ENCODE measurements at places on chromosomes 2 and 18.

DNA sequence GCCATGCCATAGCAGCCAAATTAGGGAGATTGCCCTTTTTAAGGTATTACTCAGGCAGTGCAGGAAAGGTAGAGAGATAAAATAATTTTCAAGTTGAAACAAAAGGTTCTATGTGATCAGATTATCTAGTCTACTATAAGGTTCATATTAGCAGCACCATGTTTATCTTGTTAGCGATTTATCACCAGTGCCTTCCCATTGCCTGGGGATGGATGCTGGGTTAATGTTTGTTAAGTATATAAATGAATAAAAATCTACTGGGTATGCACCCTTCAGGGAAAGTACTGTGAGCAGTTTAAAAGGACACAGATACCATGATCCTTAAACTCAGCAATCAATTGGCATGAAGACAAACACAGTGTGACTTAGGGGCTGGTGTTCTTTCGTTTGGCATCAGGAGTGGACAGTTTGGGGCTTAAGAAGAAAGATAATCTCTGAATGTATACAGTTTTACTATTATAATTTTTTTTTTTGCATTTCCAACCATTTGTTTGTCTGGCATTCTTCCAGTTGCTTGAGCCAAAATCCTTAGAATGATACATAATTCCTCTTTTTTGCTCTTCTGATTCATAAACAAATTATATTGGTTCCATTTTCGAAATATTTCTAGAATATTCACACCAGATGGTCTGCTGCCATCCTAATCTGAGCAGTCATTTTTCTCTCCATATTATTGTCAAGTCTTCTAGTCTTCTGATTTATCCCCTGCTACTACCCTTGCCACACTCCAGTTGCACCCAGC, 512.8 kb upstream of the SLC8A1 start:
- no peak for DNase-seq

- no peak for DNase-seq
Observed at GRCh38 chr2:36322108-36322507, 33.5 kb upstream of the CRIM1 start.

- no peak for DNase-seq
Observed at GRCh38 chr2:32792416-32792815, 154.3 kb upstream of the LTBP1 start.

DNA sequence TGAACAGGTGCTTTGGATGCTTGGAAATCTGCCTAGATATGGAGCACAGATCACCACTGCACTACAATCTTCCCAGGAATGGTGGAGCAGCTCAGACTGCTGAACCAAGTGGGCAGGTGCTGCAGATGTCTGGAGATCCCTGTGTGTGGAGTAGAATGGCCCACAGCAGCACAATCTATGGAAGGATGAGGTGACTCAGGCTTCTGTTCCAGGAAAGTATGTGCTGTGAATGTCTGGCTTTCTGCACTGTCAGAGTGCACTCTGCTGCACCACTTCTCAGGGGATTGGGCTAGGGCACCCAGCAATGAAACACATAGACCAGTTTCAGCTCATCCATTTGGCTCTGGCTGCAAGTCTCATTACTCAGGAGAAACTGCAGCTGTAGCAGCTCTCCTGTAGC, 865.4 kb upstream of the NXPH2 start:
- DNase-seq: no peak

- no peak for DNase-seq
Observed at GRCh38 chr2:179543361-179543901, 278.8 kb upstream of the SESTD1 start.

- DNase-seq: no peak
Observed at GRCh38 chr2:6181926-6182325, 489.7 kb downstream of the SOX11 start.

GRCh38 chr2:215702116-215702902, 266.4 kb upstream of the FN1 start:
- no peak for DNase-seq

DNA sequence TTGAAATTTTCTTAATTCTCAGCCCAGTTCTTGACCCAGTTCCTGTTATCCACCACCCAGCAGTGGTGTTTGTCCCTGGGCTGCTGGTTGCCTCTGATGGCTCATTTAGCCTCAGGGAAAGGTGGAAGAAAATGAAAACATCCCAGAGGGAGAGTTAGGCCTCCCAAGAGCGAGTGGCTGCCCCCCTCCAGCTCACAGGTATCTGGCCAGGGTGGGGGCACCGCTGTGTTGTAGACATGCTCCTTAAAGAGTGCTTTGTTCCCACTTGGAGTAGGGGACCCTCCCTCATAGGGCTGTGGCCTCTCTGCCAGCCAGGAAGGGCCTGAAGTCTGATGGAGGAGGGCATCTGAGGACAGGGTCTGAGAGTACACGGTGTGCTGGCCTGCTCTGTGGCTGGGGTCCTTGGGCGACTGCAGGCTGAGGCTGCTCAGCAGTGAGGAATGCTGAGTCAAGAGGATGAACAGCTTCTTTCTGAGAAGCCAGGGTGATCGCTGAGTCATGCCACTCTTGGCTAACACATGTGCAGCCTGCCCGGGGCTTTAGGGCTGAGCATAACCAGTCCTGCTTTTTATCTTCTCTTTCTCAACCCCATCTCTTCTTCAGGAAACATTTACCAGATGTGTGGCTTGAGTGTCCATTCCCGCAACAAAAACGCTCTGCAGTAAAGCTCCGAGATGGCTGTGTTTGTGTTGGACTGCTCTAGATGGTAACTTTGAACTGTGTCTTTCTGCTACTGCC, 72.3 kb downstream of the IL1R2 start:
- no peak for DNase-seq

- no peak for DNase-seq
Observed at GRCh38 chr2:217851191-217852020, 151.4 kb downstream of the TNS1 start.

DNA sequence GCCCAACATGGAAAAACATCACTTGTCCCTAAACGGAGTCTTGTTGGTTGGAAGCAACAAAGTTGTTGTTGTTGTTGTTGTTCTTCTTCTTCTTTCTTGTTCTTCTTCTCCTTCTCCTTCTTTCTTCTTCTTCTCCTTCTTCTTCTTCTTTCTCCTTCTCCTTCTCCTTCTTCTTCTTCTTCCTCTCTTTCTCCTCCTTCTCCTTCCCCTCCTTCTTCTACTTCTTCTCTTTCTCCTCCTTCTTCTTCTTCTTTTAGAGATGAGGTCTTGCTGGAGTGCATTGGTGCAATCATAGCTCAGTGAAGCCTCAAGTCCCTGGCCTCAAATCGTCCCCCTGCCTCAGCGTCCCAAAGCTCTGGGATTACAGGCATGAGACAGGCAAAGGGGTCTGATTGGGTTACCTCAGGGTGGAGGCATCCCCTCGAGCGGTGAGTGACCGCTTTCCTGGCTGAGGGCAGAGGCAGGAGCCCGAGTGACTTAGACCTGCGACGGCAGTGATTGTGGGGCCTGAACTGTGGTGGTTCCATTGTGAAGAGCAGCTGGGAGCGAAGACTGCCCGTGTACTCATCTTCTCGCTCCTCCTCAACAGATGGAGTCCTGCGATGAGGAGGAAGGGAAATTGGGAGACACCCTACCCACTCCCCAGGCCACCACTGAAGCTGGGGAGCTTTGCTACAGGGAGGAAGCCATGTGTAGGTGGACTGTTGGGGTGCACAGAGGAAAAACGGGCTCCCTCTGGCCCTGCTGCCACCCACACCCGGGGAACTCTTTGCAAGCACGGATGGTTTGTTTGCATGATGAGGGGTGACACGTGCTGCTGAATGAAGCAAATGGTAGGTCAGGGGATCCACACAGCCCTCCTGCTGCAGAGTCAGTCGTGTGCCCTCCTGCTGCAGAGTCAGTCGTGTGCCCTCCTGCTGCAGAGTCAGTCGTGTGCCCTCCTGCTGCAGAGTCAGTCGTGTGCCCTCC, 7.0 kb upstream of the PER2 start:
- DNase-seq: no peak

DNA sequence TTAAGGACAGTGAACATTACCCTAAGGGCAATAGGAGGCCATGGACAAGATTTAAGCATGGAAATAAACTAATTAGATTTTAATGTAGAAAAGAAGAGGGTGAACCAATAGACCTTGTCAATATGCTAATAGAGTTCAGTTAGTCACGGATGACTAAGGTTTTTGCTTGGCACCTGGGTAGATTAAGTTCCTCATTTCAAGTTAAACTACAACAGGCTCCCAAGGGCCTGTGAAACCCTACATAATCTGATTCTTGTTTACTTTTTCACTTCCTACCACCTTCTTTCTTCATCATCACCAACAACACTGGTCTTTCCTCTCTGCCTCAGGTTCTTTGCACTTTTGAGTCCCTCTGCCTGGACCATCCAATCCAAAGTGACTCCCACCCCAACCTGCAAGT, 14.8 kb downstream of the SP110 start:
- no peak for DNase-seq

- no peak for DNase-seq
Observed at GRCh38 chr18:32349728-32350395, 120.8 kb downstream of the GAREM1 start.

GRCh38 chr2:221488136-221488807, 83.8 kb downstream of the EPHA4 start:
- DNase-seq: no peak

DNA sequence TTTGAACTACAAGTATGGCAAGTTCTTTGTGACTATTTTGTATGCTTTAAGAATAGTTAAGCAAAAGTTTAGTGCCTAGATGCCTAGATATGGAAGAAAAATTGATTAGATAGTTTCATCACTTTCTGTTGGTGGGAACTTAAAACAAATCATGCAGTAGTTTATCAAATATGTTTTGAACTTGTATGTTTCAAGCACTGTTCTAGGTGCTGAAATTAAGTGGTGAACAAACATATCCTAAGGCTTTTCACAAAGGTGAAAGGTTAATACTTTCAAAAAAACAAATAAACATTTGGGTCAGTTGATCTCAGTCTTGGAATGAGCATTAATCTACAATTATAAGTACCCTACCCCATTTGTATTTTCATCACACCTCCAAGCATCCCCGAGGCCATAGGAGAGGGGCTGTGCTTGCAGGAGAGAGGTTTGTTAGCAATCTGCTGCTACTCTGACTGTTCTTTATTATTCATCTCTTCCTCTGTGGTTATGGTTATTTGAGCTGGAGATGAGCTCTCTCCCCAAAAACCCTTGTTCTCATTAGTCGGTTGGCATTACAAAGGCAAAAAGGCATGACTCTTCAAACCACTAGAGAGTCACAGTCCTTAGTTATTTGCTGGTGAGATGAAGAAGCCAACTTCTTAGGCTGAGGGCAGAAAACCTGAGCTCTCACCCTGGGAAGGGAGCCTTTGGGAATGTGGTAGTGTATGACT, 103.9 kb upstream of the FHL2 start:
- no peak for DNase-seq

- no peak for DNase-seq
Observed at GRCh38 chr2:121532347-121532766, 1.7 kb downstream of the RNU4ATAC start.

DNA sequence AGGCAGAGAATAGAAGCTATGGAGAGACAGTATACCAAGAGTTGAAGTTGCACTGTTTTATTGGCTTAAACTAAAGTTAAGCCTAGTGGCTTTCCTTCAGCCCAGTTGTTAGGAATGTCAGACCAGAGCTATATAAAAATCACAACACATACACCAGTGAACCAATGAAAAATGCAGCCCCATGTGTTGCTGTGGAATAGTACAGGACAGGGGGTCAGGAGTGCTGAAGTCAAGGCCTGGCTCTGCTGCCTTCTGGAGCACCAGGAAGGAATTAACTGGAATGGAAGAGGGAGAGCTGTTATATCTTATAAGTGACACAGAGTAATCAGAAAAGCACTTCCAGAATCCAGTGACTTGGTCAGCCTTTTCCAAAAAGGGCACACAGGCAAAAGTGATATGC, 58.9 kb downstream of the OSR1 start:
- DNase-seq: no peak

DNA sequence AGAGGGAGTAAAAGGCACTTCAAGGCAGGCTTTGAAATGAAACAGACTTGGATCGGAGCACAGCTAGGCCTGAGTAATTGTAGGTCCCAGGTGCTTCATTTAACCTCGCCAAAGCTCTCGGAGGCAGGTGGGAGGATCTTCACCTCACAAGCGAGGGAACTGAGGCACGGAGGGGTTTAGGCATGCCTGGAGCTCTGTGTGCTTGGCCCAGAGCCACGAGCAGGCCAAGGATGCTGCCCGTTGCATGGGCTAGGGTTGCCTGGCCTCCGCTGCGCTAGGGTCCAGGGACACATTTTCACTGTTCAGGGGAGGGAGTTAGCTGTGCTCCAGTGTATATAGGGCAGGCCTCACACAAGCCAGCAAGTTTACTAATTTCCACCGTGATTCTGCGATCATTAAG, 11.2 kb downstream of the TMEM37 start:
- DNase-seq: no peak

DNA sequence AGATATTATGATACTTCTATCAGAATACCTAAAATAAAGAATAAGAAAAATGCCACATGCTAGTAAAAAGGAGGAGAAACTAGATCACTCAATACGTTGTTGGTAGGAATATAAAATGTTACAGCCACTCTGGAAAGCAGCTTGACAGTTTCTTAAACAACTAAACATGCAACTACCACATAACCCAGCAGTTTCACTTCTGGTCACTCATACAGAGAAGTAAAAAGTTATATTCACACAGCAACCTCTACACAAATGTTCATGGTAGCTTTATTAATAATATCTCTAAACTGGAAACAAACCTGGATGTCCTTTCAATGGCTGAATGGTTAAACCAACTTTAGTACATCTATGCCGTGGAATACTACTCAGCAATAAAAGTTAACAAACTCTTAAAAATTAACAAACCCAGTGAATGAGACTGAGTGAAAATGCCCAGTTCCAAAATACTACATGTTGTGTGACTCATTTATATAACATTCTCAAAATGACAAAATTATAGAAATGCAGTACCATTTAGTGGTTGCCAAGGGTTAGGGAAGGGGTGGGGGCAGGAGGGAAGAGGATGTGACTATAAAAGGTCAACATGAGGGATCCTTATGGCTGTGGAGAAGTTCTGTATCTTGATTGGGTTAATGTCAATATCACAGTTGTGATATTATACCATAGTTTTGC, 124.1 kb downstream of the MMADHC start:
- no peak for DNase-seq

DNA sequence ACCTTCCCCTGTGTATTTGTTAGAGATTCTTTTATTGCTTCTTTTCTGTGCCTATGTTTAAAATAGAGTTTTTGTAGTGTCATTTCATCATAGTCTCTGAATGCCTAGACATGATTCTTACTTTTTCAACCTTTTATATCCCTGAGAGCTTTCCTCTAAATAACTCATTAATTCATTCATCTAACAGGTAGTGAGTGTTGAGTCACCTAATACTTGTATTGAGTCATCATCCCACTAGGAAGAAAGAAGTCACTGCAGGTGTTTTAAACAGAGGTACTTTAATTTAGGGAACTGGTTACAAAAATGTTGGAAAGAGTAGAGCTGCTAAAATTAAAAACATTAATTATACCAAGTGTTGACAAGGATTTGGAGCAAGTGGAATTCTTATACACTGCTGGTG, 18.5 kb upstream of the NMS start:
- DNase-seq: no peak

GRCh38 chr2:222311978-222312738, 13.4 kb upstream of the PAX3 start:
- DNase-seq: no peak

DNA sequence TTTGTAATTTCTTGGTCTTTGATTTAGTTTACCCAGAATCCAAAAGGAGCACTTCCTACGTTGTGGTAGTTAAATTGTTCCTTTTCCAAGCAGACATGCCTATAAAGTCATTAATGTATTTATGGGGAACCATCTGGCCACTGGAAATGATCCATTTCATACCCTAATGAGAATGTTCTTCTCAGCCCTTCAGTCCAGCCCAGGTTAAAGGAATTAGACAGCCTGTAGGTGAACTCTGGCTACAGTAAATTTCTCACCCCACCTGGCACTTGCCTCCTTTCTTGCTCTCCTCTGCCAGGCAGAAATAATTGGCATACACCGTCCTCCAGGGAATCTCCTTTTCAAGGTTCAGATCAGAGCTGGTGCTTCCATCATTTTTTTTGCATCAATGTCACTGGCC, 121.1 kb downstream of the SETBP1 start:
- DNase-seq: no peak
